Hepatocyte (in vitro differentiated cells): ENCODE measurements at places on chromosomes 13 and 19. TPM values are rescaled to one million over a fixed set of nuclear protein-coding genes. Genes with fewer than 3 reads are reported as not detected.

- H3K36me3 ChIP-seq, result no peaks in the 10 kb centered on the region
- no peaks in the 10 kb centered on the region for H3K27me3 ChIP-seq
- no peak overlapping the region for H3K27ac ChIP-seq
- no peaks in the 10 kb centered on the region for H3K4me1 ChIP-seq
Measured at GRCh38 chr13:75356421-75356820, 125.5 kb downstream of the TBC1D4 start.

GRCh38 chr13:28623782-28624706 is 34.9 kb upstream of the POMP start:
- no peaks in the 10 kb centered on the region for H3K27me3 ChIP-seq
- no peaks in the 10 kb centered on the region for H3K4me1 ChIP-seq
- no peaks in the 10 kb centered on the region for H3K36me3 ChIP-seq
- no peak overlapping the region for H3K27ac ChIP-seq

The TMEM86B gene
- polyA plus RNA-seq, result 48.6 and 62.3 TPM in 2 replicates

The CEACAM8 gene
- not detected in 2 replicates for polyA plus RNA-seq

- H3K27ac ChIP-seq, result no peak overlapping the region
- no peaks in the 10 kb centered on the region for H3K27me3 ChIP-seq
- DNase-seq, result no peak
- H3K4me1 ChIP-seq, result no peaks in the 10 kb centered on the region
- no peak overlapping the region for H3K4me3 ChIP-seq
- H3K36me3 ChIP-seq, result no peaks in the 10 kb centered on the region
Measured at GRCh38 chr13:55554741-55555140, 1586.0 kb upstream of the PRR20A start.
